ENCODE measurements at places on chromosomes 11 and 22. TPM values are rescaled to one million over a fixed set of nuclear protein-coding genes. Genes with fewer than 3 reads are reported as not detected.

The F2 gene
- total RNA-seq, result 0.11 TPM

The VWCE gene
- 0.04 TPM for total RNA-seq

The CCND1 gene
- 122 TPM for total RNA-seq

The RAB6A gene
- total RNA-seq, result 188 TPM

The PIWIL4 gene
- 0.47 TPM for total RNA-seq

The TMEM126A gene
- total RNA-seq, result 38.1 TPM

The SCT gene
- total RNA-seq, result not detected

The TUBA8 gene
- total RNA-seq, result not detected

The POU2AF3 gene
- not detected for total RNA-seq

The SLC37A2 gene
- 35.8 TPM for total RNA-seq

The H19 gene
- total RNA-seq, result 5.1 TPM

The MMP13 gene
- not detected for total RNA-seq

The OR56A1 gene
- total RNA-seq, result not detected

The SLC22A8 gene
- total RNA-seq, result not detected

The CENPM gene
- total RNA-seq, result 9.0 TPM
